Stimulated activated CD8-positive, alpha-beta memory T cell treated with anti-CD3 and anti-CD28 coated beads, Interleukin-12 subunit alpha, Interleukin-12 subunit beta, amount 100 ng/mL, for 1 hour (primary cell): ENCODE measurements at places on chromosomes 5 and 9.

GRCh38 chr5:134545070-134545868, 19.8 kb downstream of the JADE2 start:
- DNase-seq = no peak

DNA sequence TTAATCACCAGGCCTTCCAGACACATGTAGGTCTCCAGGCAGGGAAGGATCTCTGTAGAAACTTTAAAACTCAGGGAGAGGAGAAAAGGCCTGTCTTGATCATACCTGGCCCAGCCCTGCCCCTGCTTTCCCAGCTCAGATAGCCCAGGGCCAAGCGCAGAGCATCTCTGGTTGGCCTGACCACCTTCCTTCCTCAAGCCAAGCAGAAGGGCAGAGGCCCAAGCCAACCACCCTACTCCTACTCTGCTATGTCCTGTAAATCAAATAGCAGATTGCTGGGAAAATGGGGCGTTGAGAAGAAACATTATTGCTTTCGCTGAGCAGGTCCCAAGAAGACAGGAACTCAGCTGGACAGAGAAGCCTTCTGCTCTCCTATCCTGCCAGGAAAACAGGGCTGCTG, 14.3 kb downstream of the ENHO start:
- DNase-seq = no peak

DNA sequence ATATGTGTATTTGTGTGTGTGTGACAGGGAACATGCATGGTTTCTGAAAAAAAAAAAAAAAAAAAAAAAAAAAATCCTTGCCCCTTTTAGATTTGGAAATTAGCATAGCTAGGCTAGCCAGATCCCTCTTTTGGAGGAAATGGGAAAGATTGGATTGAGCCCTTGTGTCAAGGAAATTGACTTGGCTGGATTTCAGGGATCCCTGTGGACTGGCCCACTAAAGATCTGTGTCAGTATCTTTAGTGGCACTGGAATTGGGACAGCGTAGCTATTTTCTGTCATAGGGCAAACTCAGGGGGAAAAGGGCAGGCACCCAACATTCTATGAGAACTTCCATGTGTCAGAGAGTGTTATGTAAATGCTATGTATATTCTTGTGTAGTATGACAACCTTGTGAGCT, 35.4 kb downstream of the SH3GL2 start:
- no peak for DNase-seq

- no peak for DNase-seq
Measured at GRCh38 chr9:136712690-136713544, 545 bp downstream of the DIPK1B start.

GRCh38 chr5:42596817-42597216, 159.8 kb upstream of the CCDC152 start:
- no peak for DNase-seq

DNA sequence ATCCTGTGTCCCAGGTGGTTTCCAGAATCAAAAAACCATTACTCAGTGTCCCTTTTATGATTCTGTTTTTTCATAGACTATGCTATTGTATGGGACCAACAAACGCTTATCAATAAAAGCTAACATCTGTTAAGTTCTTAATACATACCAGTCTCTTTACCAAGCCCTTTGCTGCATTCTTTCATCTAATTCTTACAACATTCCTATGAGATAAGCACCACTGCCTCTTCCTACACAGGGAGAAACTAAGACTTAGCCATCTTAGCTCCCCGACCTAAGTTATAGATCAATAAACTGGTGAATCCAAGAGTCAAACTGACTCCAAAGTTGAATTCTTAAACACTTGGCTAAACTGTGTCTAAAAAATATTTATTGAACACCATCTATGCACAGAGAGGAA, 26.6 kb downstream of the DRD1 start:
- DNase-seq = no peak

DNA sequence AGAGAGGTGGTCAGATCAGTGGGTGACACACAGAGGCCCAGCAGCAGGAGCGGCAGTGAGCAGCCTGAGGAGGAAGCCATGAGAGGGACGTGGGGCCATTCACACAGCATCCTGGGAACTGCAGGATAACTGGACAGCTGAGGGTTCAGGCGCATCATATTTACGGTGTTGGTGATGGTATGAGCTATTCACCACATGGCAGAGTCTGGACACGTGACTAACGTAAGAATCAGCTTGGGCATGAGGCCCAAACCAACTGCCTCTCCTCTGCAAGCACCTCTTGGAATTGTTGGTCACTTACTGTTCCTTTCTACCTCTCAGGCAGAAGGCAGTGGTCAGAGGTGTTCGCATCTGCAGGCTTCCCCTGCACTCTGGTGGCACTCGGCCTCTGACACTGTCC, 141.1 kb downstream of the ENTREP1 start:
- no peak for DNase-seq

GRCh38 chr5:149561848-149562247, 10.6 kb upstream of the CSNK1A1 start:
- DNase-seq = no peak

DNA sequence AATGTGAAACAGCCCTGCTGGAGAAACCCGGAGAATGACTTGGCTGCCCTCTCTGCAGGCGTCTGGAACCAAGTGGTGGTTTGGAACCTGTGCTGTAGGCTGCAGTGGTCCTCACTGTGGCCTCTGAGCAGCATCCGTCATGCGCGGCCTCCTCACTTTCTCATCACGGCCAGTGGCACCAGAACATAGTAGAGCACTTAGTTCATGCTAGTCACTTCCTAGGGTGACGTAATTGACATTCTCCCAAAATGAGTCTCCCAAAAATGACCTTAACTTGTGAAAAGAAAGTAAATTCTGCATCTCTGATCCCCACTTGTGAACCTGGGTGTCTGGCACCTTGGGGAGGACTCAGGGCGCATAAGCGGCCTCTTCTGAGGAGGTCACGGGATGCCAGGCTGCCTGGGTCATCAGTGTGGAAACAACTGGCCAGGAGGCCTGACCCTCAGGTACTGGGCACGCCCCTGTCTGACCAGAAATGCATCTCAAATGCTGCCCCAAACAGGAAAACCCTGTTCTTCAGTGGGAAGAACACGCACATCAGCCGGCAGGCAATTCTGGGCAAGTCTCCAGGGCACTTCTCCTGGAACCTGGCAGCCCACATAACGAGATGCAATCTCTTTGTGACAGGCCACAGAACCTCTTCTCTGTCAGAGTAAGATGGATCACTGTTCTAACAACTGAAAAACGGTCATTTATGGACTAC, 36.6 kb upstream of the SPTLC1 start:
- no peak for DNase-seq

DNA sequence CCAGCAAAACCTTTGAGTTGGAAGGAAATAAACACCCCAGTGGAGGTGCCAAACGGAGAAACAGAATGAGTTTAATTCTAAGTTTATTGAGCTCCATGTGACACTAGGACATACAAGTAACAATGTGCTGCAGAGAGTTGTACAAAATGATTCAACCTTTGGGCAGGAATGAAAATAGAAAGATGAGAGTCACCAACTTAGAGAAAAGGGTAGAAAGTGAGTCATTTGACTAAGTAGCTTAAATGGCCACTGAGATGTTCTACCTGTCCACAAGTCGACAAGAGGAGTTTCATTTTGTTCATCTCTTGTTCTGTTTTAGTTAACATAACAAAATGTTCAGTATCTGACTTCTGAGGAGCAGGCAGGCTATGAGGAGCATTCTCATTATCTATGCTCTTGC, 284.7 kb downstream of the NR2F1-AS1 start:
- no peak for DNase-seq

DNA sequence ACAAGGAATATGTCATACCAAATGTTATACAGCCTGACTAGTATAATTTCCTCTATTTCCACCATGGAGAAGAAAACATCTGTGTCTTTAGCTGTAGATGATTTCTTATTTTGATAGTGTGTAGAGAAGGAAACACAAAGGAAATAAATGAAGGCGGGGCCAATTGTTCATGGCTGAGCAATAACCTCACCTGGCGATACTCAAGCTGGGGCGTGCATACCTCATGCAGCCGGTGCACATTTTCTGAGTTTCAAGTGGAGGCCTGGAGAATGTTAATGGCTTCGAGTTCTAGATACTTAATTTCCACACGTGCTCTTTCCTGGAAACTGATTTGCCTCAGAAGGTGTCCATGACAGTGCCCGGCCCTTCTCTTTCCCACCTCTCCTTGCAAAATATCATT, 127.4 kb upstream of the TAF11L2 start:
- no peak for DNase-seq

GRCh38 chr9:19720377-19720776, 68.5 kb downstream of the SLC24A2 start:
- no peak for DNase-seq

DNA sequence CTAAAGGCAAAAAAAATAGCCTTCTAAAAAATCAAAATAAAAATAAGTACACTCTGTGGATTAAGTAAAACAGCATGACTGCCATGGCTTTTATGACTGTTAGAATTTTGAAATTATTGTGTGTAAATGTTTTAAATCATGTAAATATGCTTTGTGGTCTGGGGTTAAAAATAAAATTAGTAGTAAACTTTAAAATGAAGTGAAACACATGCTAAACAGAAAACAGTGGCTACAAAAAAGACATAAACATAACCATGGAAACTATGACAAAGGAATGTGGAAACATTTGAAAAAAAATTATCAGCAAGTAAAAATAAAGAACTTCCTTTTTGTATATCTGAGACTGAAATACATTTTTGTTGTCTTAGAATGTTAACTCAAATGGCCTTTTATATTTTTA, 134.5 kb upstream of the SPEF2 start:
- no peak for DNase-seq

- DNase-seq = no peak
Measured at GRCh38 chr5:40240111-40240510, 439.6 kb upstream of the PTGER4 start.

- DNase-seq = no peak
Measured at GRCh38 chr5:51194671-51195070, 188.6 kb upstream of the ISL1 start.

- DNase-seq = no peak
Measured at GRCh38 chr5:143488381-143488780, 84.9 kb upstream of the NR3C1 start.

DNA sequence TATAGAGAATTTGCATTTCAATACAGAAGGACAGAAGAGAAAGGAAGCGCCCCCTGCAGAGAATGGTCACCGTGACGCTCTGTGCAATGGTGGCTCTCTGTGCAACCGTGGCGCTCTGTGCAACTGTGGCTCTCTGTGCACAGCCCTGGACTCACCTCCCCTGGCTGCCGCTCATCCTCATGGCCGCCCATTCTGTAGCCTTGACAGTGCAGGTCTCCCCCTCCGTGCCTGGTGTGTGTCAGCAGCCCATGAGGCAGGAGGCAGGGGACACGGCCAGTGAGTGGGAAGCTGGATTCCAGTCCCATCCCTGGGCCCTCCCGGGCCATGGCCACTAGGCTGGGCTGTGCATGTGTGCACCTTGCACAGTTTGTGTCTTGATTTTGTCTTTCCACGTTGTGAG, 12.0 kb downstream of the EXOC3 start:
- DNase-seq = no peak

GRCh38 chr5:2894316-2894715, 142.8 kb upstream of the IRX2 start:
- no peak for DNase-seq

GRCh38 chr9:14633906-14634565, 59.2 kb downstream of the ZDHHC21 start:
- no peak for DNase-seq

- no peak for DNase-seq
Measured at GRCh38 chr9:122206118-122207046, 22.4 kb downstream of the LHX6 start.

DNA sequence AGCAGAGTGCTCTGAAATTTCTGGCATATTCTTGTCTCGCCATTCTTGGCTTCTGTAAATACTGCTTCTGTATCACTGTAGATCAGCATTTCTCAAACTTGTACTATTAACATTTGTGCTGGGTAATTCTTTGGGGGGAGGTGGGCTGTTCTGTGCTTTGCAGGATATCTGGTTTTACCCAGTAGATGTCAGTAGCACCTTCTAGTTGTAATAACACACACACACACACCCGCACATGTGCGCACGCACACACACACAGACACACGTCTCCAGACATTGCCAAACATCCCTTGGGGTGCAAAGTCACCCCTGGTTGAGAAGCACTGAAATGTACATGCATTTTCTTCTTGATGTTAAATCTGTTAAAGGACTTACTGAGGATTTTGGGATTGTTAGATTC, 304.1 kb downstream of the MAT2B start:
- DNase-seq = no peak

DNA sequence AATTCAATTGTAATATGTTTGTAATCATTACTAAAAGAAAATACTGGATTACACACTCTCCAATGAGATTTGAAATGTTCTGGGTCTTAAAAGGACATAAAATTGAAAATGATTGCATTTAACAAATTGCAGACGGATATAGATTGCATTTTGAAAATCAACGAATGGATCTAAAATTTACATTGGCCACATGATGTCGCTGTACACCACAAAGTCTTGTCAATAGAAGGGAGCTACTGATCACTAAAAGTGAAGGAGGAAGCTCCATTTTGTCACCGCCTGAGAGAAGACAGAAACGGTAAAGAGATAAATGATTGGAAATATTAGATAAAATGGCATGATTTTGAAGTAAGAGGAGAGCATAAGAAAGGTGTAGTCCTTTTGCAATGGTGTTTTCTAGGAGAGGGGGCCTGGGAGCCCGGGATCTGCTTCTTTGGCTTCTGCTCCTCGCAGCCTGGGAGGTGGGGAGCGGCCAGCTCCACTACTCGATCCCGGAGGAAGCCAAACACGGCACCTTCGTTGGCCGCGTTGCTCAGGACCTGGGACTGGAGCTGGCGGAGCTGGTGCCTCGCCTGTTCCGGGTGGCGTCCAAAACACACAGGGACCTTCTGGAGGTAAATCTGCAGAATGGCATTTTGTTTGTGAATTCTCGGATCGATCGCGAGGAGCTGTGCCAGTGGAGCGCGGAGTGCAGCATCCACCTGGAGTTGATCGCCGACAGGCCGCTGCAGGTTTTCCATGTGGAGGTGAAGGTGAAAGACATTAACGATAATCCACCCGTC, at the start of gene PCDHA1:
Gene PCDHA1, plus strand, starts transcription at position 236 of the 782 bp plus-strand sequence.
- no peak for DNase-seq

DNA sequence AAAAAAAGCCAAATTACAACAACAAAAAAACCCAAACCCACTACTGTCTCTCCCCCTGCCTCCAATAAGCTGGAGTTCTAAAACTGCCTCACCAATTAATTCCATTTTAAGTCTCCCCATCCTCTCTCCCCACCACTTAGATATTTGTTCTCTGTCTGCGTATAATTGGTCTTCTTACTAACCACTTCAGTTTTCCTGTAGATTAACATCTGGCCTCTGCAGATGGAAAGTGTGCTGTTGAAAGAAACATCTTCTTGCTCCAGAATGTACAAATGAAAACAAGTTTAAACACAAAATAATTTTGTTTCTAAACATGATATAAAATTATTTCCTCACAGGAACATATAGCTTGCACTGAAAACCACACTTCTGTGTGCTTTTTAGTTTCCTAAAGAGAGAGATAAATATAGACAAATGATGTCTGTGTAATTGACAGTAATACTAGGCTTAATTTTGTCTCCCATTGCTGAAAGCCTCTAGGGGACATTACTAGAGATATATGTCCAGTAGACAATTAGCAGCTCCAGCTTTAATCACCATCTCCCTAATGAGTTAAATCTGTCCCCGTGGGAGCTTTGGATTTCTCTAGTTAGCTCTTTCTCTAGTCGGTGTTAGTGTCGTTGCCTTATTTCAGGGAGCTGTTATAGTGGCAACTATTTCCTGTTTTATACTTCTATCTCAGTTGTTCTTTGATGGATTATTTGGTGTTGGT, 164.0 kb downstream of the ARHGAP26 start:
- DNase-seq = no peak
